ENCODE measurements at places on chromosomes 2 and 18. TPM values are rescaled to one million over a fixed set of nuclear protein-coding genes. Genes with fewer than 3 reads are reported as not detected.

RMC1 gene
- total RNA-seq, result 28.8 TPM

- DNase-seq, result no peak
Observed at GRCh38 chr2:152475982-152476381, 141.0 kb downstream of the FMNL2 start.

AFF3 gene
- 15.5 TPM for total RNA-seq

GRCh38 chr18:70442933-70443332 lies 154.1 kb downstream of the SOCS6 start:
- DNase-seq, result no peak

- DNase-seq, result no peak
Observed at GRCh38 chr18:52979892-52980291, 639.9 kb downstream of the DCC start.

DNA sequence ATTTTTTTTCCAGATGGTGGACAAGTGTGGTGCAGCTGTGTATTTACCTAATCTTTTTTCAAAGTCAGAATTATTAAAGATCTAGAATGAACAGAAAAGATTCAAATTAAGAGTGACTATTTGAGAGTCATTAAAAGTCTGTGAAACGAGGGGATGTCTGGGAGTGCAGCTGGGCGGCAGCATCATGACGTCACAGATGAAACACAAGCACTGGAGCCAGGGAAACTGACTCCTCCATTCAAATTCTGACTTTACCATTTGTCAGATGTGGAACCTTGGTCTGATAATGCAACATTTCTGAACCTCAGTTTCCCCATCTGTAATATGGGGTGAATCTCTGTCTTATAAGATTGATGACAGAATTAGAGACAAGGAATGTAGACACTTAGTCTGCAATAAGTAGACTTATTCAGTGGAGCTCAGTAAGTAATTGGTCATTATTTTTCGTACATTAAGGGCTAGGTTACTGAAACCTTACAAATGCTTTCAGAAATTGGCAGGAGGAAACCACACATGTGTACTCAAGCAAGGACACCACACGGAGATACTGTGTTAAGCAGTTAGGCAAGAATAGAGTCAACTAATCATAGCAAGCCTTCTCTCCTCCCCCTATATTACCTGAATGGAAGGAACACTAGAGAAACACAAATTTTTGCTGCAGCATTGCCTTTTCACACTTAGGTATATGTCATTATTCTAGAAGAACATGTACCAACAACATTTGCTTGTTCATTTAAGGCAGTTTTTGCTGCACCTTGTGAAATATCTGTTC lies 27.8 kb upstream of the CXXC1 start:
- no peak for DNase-seq

FOXI3 gene
- not detected for total RNA-seq

- DNase-seq, result no peak
Observed at GRCh38 chr18:9931678-9932077, 17.9 kb downstream of the VAPA start.

LOXHD1 gene
- 0.38 TPM for total RNA-seq

DNA sequence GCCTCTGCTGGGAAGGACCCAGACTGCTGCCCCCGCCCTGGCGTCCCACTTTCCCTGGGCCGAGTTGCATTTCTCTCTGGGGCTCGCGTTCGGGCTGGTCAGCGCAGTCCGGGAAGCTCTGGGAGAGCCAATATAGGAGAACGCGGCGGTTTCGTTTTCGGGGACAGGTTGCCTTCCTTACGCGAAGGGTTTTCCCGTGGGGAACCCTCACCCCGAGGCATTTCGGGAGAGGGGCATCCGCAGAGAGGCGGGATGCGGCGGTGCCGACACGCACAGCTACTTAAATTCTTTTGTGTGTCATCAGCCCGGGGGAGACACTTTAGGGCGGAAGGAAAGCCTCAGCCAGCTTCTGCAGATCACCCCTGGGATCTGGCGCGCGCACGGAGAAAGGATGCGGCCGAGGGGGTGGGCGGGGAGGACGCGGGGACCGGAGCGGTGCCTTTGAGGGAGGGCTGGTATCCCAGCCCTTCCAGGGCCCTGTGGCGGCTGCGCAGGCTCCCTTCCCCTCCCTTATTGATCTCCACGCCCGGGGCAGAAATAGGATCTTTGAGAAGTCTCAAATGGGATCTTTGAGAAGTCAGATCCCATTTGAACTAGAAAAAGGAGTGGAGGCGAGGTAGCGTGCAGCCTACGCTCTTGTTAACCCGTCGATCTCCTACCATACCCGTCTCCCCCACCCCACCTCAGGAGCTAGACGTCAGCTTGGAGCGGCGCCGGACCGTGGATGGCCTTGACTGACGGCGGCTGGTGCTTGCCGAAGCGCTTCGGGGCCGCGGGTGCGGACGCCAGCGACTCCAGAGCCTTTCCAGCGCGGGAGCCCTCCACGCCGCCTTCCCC lies 1.2 kb downstream of the GATA6 start:
- peak; percentile 87 for DNase-seq

GRCh38 chr18:70454704-70455322 lies 166.0 kb downstream of the SOCS6 start:
- no peak for DNase-seq

SIGLEC15 gene
- total RNA-seq, result 0.46 TPM

DNA sequence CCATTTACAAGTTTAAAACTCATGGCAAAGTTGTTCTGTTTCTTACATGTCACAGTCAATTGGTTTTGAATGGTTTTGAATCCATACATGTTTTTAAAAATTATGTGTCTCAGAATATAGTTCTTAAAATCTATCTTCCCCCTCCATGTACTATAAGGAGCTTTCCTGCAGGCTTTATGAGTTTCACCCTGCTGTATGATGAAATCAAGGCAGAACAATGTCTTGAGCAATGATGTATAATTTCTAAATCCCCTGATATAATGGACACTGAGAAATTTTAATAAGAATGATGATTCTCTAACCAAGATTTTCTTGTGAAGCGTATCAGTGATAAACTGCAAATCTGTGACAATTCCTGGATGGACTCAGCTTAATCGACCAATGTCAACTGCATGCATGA lies 10.6 kb upstream of the ZNF516 start:
- DNase-seq, result no peak

- DNase-seq, result no peak
Observed at GRCh38 chr2:133483181-133483580, 85.1 kb downstream of the NCKAP5 start.

DNA sequence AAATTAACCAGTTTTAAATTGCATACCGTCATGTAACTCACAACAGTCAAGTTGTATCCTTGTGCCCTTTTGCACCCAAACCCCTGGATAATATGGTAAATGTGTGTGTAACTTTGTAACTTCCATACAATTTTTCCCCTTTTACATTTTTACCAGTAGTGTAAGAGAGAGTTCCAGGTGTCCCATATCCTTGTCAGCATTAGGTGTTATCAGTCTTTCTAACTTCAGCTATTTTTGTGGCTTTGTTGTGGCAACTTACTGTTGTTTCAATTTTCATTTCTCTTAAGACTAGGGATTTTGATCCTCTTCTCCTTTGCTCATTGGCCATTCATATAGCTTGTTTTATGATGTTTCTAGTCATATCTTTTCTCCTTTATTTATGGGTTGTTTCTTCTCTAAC lies 94.6 kb downstream of the LCLAT1 start:
- DNase-seq, result no peak

- DNase-seq, result no peak
Observed at GRCh38 chr2:7020059-7020458, 102.8 kb downstream of the RNF144A start.

GRCh38 chr2:10704034-10704594 lies 14.3 kb upstream of the NOL10 start:
- DNase-seq, result no peak

BMPR2 gene
- 83.6 TPM for total RNA-seq

DNA sequence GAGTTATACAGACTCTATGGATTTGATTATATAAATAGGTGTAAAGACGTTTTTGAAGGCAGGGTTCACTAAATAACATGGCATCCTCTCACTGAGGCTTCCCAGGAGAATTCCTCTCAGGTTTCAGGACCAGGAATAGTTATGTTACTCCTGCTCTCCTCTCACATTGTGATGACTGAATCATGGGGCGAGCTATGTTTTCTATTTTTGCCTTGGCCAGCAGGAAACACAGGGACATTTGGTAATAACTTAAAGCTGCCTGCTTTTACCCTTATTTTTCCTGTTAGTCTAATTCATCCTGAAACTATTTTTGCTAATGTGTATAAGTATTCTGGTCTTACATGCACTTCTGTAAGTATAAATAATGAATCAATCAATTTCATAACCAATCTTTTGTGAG lies 115.3 kb upstream of the ITGB6 start:
- no peak for DNase-seq

TAF4B gene
- 2.4 TPM for total RNA-seq

RTP5 gene
- not detected for total RNA-seq

DNA sequence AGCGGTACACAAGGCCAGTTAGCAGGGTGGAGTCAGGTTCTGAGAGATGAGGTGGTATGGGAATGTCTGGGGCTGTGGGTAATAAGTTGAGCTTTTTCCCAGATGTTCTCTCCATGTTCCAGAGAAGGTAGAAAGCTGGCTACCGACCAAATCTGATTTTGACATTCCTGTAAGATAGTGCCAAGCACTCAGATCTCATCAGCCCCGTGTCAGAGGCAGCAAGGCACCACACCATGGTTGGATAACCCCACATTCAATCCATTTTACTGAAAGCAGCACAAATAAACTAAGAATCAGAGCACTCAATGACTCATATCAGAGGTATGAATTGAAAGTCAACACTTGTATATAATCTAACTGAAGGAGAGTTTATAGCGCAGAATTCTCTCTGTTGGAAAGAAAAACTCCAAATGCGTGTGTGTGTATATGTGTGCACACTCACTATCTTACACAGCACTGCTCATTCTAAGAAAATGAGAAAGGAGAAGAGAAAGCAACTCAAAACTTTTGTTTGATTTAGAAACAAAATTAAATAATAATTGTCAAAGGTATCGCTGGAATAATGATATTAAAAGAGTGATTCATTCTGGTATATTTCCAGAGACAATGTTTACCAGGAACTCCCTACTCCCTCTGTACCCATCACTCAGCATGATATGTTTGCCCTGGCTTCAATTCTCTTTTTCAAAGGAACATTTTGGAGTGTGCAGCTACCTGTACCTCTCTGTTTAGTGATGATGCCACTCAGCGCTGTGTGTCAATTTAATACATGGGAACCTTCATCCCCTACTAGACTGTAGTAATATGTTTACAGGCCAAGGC lies 375.1 kb upstream of the ID2 start:
- no peak for DNase-seq

GRCh38 chr2:151771599-151772358 lies 37.5 kb upstream of the NEB start:
- DNase-seq, result peak; percentile 87

CSRNP3 gene
- 3.1 TPM for total RNA-seq

GRCh38 chr2:141889788-141890187 lies 241.0 kb downstream of the LRP1B start:
- DNase-seq, result no peak

- DNase-seq, result no peak
Observed at GRCh38 chr2:211457325-211457724, 900.9 kb downstream of the CPS1 start.

Measured in posterior vena cava (tissue), 2 donors.